ENCODE measurements at places on chromosomes 3 and 15. TPM values are rescaled to one million over a fixed set of nuclear protein-coding genes. Genes with fewer than 3 reads are reported as not detected.

DNA sequence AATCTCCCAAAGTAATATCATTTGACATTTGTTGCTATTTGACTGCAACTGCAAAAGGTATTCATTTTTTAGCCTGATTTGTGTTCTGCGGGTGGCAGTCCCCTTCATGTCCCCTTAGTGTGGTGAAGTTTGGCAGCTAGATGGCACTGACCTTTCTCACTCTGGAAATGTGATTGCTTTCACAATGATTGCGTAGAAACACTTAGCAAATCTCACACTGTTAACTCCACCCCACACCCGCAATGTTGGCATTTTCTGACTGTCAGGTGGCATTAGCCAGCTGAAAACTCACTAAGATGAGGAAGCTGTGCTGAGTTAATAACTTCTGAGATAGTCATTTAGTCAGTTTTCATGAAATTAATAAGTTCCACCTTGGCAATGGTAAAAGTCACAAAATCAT, 76.9 kb downstream of the TRIM69 start:
- no peak for DNase-seq

GRCh38 chr15:101391431-101391830, 96.4 kb upstream of the SNRPA1 start:
- DNase-seq, result no peak

Gene SKOR1
- total RNA-seq, result not detected

DNA sequence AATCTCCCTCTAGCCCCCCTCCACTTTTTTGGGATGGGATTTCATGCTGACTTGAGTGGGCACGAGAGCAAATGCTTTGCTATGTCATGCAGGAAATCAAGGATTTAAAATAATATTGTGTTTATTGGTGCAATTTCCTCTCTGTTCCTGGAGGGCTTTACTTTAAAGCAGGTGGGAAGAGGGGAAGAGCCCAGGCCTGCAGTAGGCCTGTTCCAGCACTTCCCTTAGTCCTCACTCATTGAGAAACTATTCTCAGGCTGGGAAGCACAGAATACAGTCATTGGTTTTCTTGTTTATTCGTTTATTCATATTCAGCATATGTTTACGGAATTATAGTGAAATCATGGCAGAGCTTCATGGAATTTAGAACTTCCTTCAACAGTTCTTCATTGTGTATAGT, 41.7 kb upstream of the SPSB4 start:
- no peak for DNase-seq

DNA sequence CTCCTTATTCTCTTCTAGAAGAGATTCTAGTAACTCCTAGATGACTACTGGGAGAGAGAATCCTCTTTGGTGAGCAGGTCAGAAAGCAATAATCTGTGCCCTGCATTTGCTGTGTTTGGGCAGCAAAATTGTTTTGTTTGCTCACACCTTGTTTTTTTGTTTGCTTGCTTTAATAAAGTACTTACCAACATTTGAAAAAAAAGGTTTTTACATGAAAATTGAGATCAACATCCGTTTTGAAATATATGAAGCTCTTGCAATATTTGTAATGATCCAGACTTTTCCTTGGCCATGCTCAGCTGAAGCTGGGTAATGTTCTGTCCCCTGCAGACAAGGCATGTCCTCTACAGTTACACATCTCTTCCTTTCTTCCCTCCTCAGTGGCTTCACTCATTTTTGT, 62.2 kb downstream of the DIPK2A start:
- DNase-seq, result no peak

DNA sequence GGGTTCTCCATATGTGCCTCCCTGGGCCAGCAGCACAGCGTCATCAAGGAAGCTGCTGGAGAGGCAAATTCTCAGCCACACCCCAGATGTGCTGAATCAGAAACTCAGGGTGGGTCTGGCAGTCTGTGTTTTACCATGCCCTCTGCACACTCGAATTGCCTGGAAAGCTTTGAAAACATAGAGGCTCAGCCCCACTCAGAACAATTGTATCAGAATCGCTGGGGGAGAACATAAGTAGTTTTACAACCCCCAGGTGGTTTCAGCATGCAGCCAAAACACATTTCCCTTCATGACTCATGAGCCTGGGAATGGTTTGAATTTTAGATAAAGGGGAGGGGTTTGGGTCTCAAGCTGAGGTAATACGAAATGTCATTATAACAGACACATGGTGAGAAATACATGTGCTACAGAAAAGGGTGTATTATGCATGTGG, 9.6 kb downstream of the TGM4 start:
- peak; percentile 94 for DNase-seq

- DNase-seq, result no peak
Measured at GRCh38 chr3:106485802-106486201, 617.0 kb upstream of the CBLB start.

DNA sequence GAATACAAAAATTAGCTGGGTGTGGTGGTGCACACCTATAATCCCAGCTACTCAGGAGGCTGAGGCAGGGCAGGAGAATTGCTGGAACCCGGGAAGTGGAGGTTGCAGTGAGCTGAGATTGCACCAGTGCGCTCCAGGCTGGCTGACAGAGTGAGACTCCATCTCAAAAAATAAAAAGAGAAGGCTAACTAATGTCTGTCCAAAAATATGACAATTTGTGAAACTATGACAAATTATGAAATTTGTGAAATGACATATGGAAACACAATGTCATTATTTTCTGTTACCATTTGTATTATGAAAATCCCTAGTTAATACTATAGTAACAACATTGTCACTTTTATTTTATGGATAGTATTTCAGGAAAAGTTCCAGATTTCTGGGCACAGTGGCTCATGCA, 1306.3 kb upstream of the EPHA6 start:
- no peak for DNase-seq

DNA sequence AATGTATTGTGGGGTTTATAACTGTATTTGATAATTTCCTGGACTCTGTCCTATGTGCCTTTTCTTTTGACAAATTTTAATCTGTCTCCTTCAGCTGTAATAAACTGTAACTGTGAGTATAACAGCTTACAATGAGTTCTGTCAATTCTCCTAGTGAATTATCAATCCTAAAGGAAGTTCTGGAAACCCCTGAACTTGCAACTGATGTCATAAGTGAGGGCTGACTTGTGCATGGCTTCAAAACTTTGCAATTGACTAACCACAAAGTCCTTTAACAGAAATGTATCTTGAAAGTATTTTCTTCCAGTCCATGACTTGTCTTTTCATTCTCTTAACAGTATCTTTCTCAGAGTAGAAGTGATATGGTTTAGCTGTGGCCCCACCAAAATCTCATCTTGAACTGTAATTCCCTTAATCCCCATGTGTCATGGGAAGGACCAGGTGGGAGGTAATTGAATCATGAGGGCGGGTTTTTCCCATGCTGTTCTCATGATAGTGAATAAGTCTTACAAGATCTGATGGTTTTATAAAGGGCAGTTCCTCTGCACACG, 108.3 kb downstream of the TFDP2 start:
- no peak for DNase-seq

GRCh38 chr15:101112336-101113113, 139.3 kb downstream of the CHSY1 start:
- no peak for DNase-seq

- DNase-seq, result no peak
Measured at GRCh38 chr15:67184208-67184925, 70.1 kb downstream of the AAGAB start.

DNA sequence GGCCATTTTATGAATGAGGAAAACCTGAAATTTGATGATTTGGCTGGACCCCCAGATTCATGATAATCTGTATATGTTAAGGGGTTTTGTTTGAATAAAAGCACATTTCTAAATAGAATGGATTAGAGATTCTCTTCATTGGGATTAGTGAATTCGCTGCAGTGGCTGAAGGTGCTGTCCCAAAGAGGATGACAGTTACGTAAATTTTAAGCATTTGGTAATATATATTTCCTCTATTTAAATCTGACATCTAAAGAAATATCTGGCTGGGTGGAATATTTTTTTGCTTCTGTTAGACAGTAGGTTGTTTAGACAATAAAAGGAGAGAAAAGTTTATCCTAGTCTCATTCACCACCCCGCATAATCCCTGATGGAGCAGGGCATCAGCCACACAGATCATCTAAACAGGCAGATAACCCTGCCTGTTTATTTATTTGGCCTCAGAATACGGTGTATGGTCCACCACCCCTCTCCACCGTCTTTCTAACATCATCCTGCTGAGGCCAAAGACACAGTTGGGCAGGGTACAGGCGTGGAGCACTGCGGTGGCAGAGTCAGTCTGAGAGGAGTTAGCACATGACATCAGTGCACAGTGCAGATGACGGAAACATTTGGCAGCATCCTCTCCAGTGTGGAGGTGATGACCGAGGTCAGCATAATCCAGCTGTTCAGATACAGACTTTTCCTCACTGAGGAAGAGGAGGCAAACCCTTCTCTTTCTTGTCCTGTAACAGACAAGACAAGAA, 20.4 kb upstream of the NFKBIZ start:
- DNase-seq, result no peak

All from Caki2 (cell line).